ENCODE measurements at places on chromosomes 16 and 17.

- DNase-seq: no peak
Observed at GRCh38 chr17:20938988-20939615, 103.7 kb downstream of the USP22 start.

GRCh38 chr17:71315568-71315967 is 805.3 kb upstream of the SOX9 start:
- DNase-seq: no peak

- no peak for DNase-seq
Observed at GRCh38 chr17:68800751-68801150, 154.4 kb downstream of the ABCA8 start.

DNA sequence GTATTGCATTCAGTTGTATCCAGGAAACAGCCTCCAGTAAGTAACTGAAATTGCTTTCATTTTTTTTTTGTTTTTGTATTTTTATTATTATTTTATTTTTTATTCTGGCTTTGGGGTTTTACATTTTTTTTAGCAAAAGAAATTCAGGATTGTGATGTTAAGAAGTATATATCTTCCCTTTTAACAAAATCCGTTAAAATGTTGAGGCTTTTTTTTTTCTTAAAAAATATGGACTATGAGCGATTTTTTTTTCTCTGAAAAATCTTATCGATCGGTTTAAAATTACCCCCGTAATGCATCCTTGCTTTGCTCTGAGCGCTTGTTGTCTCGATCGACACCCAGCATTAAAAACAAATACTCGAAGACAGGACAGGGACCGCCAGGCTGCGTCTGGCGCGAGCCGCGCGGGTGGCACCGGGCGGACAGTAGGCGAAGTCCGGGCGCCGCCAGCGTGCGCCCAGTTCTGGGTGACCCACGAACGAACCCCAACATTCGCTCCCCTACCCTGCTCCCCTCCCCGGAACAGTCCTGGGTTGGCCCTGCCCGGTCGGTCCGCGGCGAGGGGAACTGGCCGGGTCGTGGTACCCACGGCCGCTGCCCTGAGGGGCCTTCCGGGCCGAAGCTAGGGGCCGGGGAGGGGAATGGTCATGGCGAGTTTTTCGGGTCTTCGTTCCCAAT is 482 bp downstream of the BAHCC1 start:
- DNase-seq: no peak

GRCh38 chr17:12737740-12738469 is 51.4 kb upstream of the ARHGAP44 start:
- no peak for DNase-seq
